ENCODE measurements at places on chromosomes 6 and 20.

DNA sequence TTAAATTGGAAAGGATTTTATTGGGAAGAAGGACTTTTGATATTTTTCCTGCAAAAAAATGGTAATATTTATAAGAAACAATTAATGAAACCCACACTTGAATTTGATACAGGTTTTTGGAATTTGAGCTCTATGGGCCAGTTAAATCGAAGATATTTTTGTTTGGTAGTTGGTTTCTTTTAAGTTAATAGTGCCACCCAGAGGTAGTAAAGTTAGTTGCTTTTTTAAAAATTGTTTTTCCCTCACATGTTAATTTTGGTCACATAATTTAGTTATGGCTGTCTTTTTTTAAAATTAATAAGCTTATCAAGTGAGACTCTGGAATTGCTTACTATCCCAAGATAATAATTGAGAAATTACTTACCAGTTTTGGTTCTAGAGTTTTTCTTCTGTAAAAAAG is 7.1 kb downstream of the PRIM2 start:
- no peak for DNase-seq

GRCh38 chr20:15131176-15131575 is 793.8 kb upstream of the FLRT3 start:
- DNase-seq: no peak

DNA sequence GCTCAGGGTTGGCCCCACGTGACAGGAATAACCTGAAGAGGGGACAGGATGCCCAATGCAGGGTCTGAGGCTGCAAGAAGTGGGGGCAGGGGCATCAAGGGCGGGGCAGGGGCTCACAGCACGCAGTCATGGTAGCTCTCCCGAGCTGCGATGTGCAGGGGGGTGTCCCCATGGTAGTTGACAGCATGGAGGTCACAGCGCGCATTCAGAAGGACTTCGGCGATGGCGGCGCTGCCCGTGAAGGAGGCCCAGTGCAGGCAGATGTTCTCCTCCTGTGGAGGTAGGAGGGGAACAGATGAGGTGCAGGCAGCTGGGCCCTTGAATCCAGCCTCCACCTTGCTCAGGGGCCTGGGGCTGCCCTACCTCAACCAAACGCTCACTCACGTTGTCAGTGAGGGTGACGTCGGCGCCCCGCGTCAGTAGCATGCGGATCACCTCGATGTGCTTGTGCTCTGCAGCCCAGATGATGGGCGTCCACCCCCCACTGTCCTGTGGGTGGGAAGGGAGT is 5.8 kb upstream of the SLC44A4 start:
- DNase-seq: no peak

DNA sequence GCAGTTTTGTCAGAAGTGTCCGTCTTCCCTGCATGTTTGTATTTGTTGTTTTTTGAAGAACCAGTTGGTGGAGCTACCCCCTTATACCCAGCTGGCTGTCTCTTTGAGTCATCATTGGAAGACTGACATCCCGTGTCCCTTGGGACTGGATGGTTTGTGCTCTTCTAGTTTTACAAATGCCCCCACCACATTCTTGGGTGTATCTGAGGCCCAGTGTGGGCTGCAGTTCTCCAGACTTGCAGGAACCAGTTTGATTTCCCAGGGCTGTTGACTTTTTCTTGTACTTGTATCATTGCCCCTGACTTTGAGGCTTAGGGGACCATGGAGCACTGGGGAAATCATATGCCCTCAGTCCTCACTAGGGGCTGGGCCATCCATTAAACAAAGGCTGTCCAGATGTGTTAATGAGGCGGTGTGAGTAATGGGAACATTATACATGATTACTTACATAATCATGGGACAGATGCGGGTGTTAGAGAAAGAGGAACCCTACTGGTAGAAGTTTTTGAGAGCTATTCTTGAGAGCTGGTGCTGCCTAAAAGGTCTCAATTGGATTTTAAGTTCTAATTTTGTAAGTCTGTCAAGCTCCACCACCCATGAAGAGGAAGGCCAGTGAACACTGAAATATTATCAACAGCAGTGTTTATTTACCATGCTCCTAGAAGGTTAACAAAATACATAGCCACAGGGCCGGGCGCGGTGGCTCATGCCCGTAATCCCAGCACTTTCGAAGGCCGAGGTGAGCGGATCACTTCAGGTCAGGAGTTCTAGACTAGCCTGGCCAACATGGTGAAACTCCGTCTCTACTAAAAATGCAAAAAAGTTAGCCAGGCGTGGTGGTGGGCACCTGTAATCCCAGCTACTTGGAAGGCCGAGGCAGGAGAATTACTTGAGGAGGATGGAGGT is 8.5 kb downstream of the JARID2 start:
- no peak for DNase-seq

- no peak for DNase-seq
Observed at GRCh38 chr6:20893412-20893811, 359.2 kb downstream of the CDKAL1 start.

- DNase-seq: no peak
Observed at GRCh38 chr6:43444582-43444981, 10.8 kb downstream of the DLK2 start.

DNA sequence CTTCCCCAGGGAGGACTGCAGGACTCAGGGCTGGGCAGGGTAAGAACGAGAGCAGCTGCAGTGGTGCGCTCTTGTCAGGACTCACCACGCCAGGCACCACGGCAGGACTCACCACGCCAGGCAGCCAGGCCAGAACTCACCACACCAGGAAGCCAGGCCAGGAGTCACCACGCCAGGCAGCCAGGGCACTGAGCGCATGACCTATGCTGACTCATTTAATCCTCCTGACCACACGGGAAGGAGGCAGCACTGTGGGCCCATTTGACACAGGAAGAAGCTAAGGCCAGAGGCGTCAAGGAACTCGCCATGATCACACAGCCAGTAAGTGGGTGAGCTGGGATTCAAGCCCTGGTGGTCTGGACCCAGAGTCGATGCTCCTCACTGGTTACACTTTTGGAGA is 189.3 kb downstream of the PREX1 start:
- peak; percentile 88 for DNase-seq

- DNase-seq: no peak
Observed at GRCh38 chr6:102474041-102474807, 1080.7 kb downstream of the GRIK2 start.

DNA sequence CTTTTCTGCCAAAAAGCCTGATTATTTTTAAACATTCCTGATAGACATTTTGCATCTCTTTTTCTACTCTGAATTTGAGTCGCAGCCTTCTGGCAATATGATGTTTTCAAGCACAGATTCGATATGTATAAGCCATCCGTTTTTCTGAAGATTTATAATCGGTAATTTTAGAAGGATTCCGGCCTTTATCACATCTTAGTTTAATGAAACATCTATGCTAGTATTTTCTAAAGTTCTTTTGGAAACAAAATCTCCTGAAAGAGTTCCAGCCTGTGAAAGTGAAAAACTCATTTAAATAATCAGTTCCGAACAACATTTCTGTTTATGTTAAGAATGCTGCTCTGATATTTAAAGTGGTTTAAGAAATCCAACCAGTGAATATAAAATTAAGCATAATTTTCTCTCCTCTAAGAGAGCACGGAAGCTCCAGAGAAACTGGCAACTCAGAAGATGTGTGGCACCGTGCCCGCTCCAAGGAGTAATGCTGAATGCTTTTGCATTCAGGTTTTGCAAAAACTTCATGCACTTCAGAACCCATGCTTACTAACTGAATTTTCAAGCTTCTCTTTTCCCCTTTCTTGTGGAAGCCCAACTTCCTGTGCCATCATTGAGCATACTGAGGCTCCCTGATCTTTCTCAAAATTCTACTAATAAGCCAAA is 20.7 kb downstream of the NDUFAF4 start:
- no peak for DNase-seq

- no peak for DNase-seq
Observed at GRCh38 chr6:4660377-4661321, 115.6 kb upstream of the CDYL start.

All from RWPE2 (cell line).